Heart right ventricle (tissue), 16 donors: ENCODE measurements at places on chromosomes 16 and 17. TPM values are rescaled to one million over a fixed set of nuclear protein-coding genes. Genes with fewer than 3 reads are reported as not detected.

The FN3K gene
- total RNA-seq = 109 TPM

The MYH11 gene
- total RNA-seq = 18.2 TPM

The NKD1 gene
- 0.28 TPM for total RNA-seq

The TVP23A gene
- total RNA-seq = not detected

The KRTAP4-5 gene
- not detected for total RNA-seq

The CHST5 gene
- 1.4 TPM for total RNA-seq

The CHST6 gene
- total RNA-seq = 0.97 TPM

The PRDM7 gene
- total RNA-seq = not detected

The PCGF2 gene
- 30.0 TPM for total RNA-seq

The NPIPA8 gene
- not detected for total RNA-seq

The RDM1 gene
- not detected for total RNA-seq

The KRT24 gene
- not detected for total RNA-seq

DNA sequence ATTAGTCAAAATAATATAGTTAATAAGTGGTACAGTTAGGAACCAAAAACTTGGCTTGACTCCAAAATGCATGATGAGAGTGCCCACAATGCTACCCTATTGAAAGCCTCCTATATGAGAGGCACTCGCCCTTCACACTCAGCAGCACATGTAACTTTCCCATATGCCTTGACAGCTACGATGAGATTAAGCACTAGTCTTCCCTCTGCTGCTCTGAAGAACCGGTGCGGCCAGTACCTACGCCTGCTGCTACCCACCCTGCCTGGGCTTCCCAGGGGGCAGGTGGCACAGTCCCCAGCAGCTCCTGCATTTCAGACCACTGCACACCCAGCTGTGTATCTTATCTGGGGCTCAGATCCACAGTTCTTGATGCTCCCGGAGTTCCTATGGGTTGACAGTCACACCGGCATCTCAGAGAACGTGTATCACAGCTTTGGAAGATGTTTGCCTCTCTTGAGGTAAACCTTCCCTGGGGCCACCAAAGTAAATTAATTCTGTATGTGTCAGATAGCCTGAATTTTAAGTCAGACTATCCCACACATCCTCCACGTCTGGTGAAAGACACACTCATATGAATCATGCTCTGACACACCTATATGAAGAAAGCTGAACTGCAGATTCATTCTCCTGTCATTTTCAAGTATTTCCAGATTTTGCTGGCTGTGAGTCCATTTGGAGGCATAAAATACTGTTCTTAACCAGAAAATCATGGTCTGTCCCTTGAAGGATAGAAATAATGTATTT lies 77.8 kb downstream of the MYH10 start:
- DNase-seq = no peak

DNA sequence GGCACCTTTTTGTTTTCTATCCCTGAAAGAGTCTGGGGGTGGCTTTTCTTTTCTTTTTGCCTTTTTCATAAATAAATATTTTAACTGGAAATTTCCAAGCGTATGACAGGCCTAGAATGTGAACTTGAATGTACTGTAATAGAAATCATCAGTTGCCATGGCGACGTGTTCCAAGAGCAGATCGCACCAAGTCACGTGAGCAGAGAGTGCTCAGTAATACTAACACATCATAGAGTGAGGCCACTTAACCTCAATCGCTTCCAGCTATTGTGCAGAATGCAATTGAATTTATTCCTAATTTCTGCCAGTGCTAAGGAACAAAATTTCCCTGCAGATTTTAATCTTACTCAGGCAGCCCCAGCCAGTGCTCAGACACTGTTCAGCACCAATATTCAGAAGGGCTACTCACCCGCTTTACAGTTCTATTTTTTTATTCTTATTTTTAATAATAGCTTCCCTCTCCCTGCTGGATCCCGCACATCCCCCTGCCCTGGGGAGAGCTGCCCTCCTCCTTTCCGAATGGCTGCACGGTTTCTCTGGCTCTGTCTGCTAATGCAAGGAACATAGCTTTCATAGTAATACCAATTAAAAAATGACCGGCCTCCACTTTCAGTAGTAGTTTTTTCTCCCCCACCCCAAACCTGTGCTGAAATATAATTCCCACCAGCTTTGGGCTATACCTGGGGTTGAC lies 26.2 kb upstream of the PMFBP1 start:
- DNase-seq = no peak

GRCh38 chr17:39793301-39793872 lies 55.6 kb downstream of the GRB7 start:
- DNase-seq = no peak

GRCh38 chr17:67058036-67058435 lies 13.7 kb downstream of the CACNG1 start:
- no peak for DNase-seq

GRCh38 chr17:40915199-40915661 lies 22.2 kb downstream of the KRT23 start:
- DNase-seq = no peak

- no peak for DNase-seq
Observed at GRCh38 chr16:89200850-89201411, 594 bp upstream of the SLC22A31 start.

DNA sequence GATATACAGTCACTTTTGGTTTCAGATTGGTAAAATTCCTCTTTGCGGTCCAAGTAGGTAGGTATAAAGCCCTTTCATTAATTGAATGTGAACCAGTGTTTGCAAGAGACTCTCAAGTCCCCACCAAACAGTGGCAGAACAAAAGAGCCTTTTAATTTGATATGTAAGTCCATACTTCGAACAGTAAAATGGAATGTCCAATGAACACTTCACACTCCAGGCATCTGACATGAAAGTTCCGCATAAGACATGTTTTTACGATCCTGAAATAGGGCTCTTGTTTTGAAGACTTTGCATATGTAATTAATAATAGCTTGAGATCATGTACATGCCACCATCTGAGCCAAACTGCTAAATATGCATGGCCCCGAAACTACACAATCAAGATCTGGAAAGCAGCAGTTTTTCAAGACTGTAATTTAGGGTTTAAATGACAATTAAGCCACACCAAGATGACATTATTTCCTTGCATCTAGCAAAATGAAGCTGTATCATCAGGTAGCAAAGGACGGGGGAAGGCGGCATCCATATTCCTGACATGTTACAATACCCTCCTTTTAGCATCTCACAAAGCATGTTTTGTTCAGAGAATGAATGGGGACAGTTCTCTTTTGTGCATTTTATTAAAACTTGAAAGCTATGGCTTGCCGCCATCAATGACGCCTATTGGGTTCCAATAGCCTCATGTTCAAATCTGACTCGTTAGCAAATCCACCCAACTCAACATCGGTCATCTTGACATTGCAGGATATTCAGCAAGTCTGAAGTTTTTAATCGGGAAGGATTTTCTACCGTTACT lies 39.4 kb downstream of the LITAF start:
- no peak for DNase-seq

DNA sequence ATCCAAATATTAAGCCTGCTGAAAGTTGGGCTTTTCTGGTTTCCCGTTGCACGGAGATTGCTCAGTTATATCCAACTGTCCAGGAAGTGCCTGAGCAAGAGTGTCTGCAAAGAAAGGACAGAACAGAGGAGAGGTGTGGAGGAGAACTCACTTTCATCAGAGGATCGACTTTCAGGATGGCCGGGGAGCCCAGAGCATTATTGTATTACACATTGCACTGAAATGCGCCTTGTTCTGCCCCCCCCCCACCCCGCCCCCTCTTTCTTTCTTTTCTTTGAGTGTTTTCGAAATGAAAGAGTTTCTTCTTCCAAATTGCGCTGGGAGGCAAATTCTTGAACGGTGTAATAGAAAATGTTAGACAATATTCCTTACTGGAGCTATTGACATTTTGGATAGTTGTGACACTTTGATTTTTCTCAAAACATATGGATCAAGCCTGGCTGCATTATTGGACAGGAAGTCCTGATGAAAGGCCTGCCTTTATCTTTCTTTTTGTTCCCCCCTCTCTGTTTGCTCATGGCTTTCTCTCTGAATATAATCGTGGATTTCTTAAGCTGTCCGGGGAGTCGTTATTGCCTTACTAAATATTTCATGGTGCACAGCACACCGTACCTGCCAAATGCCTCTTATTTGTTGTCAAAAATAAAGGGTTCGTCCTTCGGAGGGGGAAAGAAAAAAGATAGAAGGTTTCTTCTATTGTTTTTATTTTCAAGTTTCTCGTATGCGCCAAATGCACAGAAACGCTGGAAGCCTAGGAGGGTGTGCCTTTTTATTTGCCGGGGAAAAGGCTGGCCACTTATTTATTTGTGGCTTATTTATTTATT lies 110.8 kb downstream of the IRX3 start:
- no peak for DNase-seq

DNA sequence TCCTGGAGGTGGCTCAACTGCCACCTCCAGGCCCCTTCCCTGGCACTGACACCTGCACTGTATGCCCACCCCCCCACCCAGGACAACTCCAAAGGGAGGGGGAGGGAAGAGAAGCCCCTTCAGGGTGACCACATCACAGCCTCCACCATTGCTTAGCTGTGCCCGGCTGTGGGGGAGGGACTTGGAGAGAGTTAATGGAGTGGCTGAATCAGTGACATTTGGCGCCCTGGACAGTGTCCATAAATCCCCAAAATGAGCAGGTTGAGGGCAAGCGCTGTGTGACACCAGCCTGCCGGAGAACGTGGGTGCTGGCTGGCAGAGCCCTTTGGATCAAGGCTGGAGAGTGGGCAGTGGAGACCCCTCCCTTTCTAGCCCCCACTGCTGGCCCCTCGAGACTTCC lies 883 bp downstream of the USH1G start:
- DNase-seq = no peak

DNA sequence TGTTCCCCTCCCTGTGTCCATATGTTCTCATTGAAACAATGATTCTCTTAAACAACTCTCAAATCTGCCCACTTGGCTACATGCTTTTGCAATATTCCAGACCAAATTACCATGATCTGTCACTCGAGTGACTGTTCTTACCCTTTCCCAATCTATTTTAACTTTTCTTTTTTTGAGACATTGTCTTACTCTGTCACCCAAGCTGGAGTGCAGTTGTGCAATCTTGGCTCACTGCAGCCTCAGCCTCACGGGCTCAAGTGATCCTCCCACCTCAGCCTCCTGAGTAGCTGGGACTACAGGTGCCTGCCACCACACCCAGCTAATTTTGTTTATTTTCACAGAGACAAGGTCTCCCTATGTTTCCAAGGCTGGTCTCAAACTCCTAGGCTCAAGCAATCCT lies 58.8 kb upstream of the CLEC18A start:
- no peak for DNase-seq

DNA sequence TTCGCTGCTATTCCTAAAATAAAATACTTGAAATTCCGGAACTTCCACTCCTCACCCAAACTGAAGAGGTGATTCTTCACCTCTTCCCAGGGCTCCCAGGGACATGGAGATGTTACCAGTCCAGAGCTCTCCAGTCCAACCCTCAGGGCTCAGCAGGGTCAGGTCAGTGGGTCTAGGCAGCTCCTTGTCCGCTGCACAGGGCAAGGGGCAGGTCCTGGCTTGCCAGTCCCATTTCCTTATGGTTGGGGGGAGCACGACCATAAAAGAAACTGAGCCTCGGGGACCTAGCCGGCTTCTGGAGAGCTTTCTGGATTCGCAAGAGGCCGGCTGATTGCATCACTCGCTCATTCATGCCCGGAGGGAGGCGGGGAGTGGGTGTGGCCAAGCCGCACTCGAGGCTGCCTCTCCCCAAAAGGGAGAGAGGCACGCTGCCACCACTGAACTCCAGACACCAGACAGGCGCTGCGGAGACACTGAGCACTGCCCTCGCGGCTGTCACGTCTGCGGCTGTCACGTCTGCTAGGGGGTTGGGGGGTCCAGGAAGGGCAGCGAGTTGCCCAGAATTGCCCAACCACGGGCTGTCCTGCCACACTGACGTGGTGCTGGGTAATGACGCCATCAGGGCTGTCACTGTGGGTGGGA lies 15.8 kb downstream of the SLC7A5 start:
- peak; percentile 92 for DNase-seq

- no peak for DNase-seq
Observed at GRCh38 chr17:14398766-14399165, 97.9 kb downstream of the HS3ST3B1 start.

DNA sequence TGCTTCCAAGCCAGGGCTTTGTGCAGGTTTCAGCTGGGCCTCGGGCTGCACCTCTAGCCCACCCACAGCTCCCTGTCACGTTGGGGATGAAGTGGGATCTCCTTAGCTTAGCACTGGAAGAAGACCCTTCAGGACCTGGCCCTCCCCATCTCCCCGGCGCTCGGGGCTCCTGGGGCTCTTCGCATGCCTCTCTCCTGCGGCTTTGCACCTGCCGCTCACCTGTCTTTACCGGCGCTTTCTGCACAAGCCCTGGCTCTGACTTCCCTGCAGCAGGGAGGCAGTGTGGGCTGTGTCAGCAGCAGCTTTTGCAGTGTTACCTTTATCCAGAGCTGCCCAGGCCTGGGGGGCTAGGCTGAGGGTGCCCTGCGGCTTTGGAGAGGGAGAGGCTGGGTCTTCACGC lies 52.3 kb downstream of the NT5M start:
- no peak for DNase-seq

DNA sequence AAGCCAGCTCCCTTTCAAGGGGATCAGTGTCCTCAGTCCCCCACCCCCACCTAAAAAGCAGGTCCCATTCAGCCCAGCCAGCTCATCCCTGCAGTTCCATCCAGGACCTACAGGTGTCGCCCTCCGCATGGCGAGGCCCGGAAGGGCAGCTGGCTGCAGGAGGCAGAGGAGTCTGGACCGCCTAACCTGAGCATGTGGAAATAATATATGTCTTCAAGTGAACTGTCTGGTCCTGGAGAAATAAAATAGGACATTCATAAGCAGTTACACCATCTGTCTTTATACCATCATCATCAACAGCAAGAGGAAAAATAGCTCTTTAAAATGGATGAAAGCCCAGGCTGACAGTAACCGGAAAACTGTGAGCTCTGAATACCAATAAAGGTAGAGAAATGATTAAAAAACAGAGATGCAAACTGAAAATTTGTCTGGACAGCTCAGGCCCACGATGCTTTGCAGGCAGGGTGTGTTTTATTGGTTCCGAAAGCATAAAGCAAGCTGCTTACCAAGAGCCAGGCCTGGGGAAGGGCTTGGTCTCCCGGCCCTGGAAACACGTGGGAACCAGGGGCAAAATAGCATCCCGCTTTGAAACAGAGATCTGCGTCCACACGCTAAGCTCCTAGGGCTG lies 215.2 kb downstream of the ZFHX3 start:
- DNase-seq = peak; percentile 86

GRCh38 chr17:17911001-17911613 lies 61.1 kb downstream of the TOM1L2 start:
- DNase-seq = no peak

GRCh38 chr16:9372934-9373890 lies 281.8 kb downstream of the HAPSTR1 start:
- no peak for DNase-seq

GRCh38 chr17:62704381-62704971 lies 77.0 kb downstream of the MRC2 start:
- no peak for DNase-seq
